Naive thymus-derived CD8-positive, alpha-beta T cell (primary cell): ENCODE measurements at places on chromosomes 12 and 14.

GRCh38 chr12:23099104-23099503, 474.1 kb downstream of the ETNK1 start:
- DNase-seq = no peak

GRCh38 chr14:99245564-99246511, 26.2 kb downstream of the BCL11B start:
- DNase-seq = no peak

- DNase-seq = no peak
Observed at GRCh38 chr14:63981569-63981968, 128.8 kb downstream of the SYNE2 start.

DNA sequence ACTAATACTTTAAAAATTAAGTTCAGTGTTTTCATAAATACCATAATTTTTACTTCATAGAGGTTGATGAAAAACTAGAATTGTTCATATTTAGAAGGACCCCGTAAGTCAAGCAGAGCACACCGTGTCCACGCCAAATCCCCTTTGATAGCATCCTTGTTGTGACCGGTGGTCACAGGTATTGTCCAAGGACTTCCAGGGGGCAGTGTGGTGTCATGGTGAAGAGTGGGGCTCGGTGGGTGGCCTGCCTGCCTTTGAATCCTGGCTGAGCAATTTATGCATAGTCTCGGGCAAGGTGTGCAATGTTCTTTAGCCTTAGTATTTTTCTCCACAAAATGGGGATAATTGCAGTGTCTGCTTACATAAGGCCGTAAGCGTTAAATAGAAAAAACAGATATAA, 169.9 kb downstream of the KTN1 start:
- no peak for DNase-seq

GRCh38 chr12:105738051-105738450, 400.7 kb downstream of the NUAK1 start:
- no peak for DNase-seq
